ENCODE measurements at places on chromosomes 7 and 10.

DNA sequence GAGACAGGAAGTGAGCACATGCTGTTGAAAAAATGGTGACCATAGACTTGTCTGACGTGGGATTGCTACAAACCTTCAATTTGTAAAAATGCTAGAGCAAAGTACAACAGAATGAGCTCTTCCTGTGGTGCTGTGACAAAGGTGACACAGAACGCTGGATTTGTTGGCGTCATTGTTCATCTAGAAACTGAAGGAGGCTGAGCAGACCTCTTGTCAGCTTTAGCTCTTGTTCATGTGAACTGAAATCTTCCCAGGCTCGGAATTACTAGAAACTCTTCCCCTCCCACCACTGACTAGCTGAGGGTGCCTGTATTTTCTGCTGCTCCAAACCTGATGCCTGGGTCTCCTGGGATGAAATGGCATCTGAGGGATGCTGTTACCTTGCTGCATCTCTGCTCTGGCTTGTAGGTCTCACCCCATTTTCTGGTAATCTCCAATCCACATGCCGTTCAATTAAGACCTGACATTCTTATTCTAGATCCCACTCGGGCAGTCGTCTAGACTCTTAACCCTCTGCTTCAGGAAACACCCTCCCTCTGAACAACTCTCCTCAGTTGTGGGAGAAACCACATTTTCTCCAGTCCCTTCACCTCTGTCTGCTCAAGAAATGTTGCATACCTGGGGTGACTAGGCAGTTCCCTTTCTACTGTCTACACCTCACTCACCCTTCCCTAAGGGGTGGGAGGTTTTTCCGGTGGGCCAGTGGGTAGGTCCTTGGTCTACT is 349.3 kb downstream of the CXCL12 start:
- no peak for DNase-seq

DNA sequence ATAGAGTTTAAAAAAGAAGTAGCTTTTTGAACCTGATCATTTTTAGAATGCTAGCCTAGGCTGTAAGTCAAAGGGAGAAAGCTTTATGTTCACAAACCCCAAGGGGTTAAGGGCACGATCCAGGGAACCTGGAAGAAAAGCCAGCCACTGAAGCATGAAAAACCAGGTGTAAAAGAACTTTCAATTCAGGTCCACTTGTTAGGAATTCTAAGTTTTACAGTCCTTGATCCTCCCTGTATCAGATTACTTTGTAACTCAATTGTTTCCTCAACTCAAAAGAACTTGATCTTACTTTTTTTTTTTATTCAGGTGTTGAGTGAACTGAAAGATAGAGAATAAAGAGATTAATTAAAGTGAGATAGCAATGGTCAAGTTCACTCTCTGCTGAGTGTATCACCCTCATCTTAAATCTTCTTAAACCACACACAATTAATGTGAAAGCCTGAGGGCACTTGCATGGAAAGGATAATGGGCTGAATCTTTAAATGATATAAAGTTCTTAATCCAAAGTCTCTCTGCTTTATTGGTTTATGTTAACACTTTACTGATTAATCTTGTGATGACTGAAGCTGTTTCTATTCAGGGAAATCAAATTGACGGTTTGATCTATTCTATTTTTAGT is 672.2 kb upstream of the LRRN3 start:
- no peak for DNase-seq

GRCh38 chr10:86329093-86329710 is 37.4 kb downstream of the GRID1 start:
- no peak for DNase-seq

DNA sequence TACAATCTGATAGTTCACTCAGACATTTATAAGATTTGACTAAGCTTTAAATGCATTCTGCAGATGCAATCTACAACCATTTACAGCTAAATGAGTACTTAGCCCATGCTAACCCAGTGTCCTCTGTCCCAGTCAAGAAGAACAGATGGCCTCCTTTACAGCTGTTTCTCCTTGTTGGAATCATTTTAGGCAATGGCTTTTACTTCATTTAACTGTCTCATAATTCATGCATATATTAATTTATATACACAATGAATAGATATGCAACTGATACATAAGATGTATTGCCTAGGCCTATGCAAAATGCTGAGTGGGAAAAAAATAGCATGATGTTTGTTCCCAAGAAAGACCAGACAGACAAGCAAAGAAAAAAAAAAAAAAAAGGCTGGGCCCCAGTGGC is 82.2 kb downstream of the TSPAN12 start:
- no peak for DNase-seq

GRCh38 chr10:100717166-100717565 is 28.2 kb upstream of the PAX2 start:
- no peak for DNase-seq

DNA sequence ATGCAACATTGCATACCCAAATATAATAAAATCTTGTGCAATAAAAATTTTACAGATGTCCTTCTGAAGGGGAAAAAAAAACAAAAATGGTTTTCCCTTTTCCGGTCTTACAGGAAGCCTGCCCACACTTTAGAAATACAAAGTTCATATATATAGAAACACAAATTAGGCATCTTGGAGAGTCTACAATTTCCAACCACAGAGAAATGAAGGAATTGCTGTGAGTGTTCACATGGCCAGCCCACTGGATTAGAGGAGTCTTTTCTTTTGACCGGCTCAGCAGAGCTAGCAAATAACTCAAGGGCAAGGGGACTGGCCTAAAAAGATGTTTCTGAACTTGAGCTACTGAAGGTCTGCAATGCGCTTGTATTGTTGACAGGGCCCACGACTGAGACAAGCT is 92.4 kb downstream of the GLI3 start:
- DNase-seq, result no peak

DNA sequence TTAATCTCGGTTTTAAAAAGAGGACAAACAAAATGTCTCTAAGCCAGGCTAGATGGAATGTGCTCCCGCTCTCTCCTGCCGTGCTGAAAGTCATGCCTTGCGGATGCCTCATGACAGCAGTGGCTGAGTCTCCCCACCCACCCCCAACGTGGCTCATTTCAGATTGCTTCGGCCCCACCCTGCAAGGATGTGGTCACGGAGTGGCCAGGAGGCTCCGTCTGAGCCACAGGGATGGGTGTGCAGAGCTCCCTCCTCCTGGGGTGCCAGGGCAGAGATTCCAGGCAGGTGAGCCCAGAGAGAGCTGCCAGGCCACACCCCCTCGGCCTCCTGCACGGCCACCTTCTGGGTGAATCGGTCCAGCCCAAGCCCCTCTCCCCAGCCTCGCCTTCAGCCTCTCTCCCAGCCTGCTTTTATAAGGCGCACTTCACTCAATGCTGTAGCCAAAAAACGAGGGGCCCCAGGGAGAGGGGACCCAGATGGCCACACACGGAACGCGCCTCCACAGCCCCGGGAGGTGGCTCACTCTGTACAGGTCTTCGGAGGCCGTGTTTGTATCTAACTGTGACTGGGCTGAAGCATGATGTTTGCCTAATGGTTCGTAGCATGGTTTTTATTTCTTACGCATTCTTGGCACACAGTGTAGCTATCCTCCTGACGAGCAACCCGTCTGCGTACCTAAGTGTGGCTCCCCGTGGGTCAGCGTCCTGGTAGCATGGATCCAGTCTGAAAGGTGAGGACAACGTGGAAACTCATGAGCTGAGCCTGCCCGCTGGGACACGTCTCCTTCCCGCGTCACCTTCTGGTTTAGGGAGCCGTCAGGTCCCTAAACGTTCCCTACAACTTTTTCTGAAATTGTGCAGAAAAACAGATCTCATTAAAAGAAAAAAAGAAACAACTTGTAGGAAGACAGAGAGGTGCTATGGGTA is 413.8 kb upstream of the FOXK1 start:
- DNase-seq, result no peak

GRCh38 chr7:2431260-2431867 is 28.0 kb downstream of the CHST12 start:
- DNase-seq, result peak; percentile 59

DNA sequence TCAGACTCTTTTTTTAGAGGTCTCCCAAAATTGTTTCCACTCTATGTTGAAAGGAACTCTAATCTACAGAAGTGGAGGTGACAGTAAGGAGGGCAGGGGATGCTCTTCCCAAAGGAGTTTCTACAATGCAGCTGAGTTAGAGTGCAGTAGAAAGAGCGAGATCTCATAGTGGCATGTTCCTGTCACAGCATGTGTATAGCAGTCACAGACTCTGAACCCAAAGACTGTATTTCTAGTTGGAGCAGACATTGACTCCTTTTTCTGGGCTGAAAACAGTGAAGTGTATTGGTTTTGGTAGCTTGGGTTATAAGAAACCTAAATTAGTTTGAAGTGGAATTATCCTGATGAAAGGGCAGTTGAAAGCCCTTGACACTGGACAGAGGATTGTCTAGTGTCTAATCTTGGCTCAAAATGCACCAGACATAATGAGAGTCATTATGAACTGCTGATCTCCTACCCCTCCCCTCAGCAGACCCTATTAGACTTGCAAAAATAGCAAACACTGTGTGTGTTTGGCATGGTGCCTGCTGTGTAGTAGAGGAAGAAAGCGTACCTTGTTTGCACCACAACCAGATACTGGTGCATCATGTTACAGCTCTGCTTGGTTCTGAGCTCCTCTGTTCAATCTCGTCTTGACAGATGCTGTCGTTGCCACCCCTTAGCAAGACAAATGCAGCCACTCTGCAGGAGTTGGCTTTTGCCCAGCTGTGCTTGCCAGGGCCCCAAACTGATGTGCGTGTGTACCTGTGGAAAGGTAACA is 336.0 kb downstream of the AUTS2 start:
- no peak for DNase-seq

DNA sequence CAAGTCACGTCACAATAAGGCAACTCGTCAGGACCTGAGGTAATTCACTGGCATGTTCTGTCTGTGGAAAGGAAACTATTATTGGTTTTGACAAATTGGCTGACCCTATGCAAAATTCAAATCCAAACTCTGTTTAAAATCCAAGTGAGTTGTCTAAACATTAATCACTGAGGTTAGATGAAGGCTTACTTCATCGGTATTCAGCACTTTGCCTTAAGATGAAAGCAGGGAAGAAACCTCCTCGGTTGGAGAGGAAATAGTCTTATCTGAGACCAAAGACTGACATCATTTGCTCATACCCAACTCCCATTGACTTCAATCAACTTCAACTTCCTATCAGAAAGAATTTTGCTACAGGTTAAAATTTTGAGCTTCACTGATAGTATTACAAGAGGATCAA is 355.1 kb upstream of the MBL2 start:
- no peak for DNase-seq

- no peak for DNase-seq
These were observed 279.5 kb upstream of the AKR1E2 start for GRCh38 chr10:4546500-4546899.

GRCh38 chr10:7846591-7846990 is 28.3 kb downstream of the TAF3 start:
- no peak for DNase-seq

- no peak for DNase-seq
These were observed 573.6 kb downstream of the DNAJB6 start for GRCh38 chr7:157910446-157910845.

DNA sequence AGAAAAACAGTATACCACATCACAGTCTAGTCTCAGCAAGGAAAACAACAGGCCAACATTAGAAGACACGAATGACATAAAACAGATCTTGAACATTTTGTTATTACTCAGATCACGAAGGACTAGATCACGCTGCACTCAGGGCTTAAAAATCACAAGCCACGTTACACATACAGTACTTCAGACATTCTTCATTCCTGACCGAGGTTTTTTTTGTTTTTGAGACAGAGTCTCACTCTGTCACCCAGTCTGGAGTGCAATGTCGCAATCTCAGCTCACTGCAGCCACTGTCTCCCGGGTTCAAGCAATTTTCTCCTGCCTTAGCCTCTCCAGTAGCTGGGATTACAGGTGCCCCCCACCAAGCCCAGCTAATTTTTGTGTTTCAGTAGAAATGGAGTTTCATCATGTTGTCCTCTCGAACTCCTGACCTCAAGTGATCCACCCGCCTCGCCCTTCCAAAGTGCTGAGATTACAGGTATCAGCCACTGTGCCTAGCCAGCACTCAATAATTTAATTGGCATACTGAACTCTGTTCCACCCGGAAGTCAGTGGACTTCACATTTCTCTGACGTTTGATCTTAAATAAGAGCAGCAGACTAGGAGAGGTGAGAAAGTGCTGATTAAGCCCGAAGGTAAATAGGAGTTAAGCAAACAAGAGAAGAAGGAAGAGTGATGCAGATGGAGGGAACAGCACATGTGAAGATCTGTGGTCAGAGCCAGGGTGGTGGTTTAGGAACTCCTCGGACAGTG is 3.5 kb downstream of the AIMP2 start:
- no peak for DNase-seq

- DNase-seq, result peak; percentile 15
These were observed at the start of gene GPR141 for GRCh38 chr7:37683246-37684120. Gene GPR141 (plus strand): TSS chr7:37683766. CDS start chr7:37740394, 56,628 bp downstream.

- DNase-seq, result no peak
These were observed 40.6 kb upstream of the PIK3CG start for GRCh38 chr7:106824458-106824857.

DNA sequence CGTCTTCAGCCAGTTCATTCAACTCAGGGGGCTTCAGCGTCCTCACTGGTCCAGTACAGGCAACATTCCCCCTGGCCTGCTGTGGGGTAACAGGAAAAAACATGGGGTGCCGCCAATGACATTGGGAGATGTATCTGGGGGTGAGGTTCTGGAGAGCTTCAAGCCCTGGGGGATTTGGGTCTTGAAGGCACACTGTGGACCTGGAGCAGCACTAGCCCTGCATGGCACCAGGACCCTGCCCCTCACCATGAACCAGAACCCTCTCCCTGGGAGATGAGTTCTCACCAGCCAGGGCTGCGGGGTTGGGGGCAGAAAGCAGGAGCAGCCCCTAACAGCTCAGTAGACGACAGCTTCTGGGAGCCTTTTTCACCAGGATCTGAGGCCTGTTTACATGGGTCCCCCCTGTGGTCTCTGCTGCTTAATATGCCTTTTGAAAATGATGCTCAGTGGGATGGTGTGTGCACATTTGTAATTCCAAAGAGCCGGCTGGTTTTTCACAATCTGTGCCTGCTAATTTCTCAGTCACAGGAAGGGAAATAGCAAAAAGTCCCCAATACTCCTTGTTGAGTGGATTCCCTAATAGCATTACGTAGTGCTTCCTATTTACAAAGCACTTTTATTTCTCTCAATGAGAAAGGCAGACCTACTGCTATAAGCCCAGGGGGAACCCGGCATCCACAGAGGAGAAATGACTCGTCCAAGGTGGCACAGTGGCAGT is 509.5 kb downstream of the RPS24 start:
- no peak for DNase-seq

DNA sequence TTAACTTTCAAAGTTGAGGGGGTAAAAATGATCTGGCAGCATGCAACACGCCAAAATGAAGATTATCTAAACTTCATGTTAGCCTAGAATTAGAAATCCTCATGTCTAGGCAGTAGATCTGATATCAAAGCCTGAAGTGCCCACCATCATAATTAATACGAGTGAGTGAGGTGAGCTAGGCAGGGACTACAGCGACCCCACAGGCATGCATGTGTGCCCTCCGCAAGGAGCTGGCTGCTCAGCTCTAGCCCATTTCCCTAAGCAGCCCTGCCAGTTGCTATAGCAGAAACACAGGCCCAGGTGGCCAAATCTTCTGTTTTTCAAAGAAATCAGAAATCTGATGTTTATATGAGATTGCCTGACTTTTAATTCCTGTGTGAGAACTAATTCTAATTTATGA is 93.1 kb upstream of the IFRD1 start:
- no peak for DNase-seq
